ENCODE measurements at places on chromosomes 1 and 21.

DNA sequence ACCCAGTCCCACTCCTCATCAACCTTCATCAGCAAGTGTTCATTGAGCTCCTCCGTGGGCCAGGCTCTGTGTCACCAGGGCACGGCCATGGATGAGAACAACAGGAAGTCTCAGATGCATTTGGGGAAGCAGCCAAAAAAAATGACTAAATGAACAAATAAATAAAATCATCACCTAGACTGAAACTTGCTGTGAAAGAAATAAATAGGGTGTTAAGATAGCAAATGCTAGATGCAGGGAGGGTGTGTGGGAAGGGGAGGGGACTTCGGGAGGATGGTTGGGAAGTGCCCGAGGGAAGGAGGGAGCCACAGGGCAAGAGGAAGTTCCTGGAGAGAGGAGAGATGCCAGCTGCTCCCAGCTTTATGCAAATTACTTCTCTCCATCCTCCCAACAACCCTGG lies 696.7 kb downstream of the PTPRU start:
- no peak for DNase-seq

GRCh38 chr1:225842788-225843425 lies 33.0 kb downstream of the EPHX1 start:
- no peak for DNase-seq

- DNase-seq: no peak
These were observed 6.7 kb downstream of the COQ8A start for GRCh38 chr1:226946841-226947240.

DNA sequence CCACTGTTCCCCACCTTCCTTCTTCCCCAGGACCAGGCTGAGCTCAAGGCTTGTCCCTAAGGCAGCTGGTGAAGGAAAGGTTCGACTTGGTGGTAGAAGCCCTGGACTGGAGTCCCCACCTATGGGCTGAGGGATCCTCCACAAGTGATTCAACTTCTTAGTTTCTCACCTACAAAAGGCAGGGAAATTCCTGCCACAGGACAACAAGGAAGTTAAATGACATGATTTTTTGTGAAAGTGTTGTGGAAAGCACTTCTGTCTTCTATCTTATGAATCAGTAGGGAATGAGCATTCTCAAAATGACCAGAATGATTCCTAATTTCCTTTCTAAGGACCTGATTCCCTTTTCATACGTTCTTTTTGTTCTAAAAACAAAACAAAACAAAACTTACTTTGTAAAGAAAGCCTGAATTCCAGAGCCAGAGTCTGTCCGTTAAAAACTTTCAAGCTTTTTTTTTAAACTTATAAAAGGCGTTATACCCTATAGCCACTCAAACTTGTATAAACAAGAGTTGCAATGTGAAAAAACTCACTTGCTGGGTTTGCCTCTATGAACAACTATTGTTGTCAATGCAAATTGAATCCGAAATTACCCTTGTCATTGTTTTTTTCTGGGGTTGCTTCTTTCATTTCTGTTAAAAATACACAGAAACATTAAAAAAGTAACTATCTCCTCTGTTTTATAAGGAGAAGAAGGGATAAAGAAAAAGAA lies 12.2 kb downstream of the KCNJ15 start:
- DNase-seq: no peak

DNA sequence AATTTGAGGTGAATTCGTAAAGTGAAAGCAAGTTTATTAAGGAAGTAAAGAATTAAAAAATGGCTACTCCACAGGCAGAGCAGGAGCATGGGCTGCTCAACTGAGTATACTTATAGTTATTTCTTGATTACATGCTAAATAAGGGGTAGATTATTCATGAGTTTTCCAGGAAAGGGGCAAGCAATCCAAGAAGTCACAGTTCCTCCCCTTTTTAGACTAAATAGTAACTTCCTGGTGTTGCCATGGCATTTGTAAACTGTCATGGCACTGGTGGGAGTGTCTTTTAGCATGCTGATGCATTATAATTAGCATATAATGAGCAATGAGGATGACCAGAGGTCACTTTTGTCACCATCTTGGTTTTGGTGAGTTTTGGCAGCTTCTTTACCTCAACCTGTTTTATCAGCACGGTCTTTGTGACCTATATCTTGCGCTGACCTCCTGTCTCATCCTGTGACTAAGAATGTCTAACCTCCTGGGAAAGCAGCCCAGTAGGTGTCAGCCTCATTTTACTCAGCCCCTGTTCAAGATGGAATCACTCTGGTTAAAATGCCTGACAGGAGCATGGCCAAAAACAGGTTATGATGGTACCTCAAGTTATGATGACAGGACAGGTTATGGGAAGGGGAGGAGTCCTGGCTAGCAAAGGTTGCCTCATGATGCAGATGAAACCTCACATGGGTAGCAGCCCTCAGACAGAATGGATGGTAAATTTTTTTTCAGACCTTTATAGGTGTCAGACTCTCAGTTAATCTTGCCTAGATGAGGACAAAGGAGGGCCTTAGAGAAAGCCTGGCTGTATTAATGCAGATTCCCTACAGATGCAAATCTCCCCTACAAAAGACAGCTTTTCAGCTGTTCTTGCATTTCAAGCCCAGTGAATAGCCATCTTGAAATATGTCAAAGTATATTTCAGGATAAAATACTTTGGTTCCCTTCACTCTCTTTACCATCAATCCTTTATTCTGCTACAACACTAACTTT lies 49.7 kb downstream of the SIPA1L2 start:
- DNase-seq: no peak

- peak; percentile 2 for DNase-seq
These were observed 12.0 kb downstream of the OR2M4 start for GRCh38 chr1:248243204-248243603.

DNA sequence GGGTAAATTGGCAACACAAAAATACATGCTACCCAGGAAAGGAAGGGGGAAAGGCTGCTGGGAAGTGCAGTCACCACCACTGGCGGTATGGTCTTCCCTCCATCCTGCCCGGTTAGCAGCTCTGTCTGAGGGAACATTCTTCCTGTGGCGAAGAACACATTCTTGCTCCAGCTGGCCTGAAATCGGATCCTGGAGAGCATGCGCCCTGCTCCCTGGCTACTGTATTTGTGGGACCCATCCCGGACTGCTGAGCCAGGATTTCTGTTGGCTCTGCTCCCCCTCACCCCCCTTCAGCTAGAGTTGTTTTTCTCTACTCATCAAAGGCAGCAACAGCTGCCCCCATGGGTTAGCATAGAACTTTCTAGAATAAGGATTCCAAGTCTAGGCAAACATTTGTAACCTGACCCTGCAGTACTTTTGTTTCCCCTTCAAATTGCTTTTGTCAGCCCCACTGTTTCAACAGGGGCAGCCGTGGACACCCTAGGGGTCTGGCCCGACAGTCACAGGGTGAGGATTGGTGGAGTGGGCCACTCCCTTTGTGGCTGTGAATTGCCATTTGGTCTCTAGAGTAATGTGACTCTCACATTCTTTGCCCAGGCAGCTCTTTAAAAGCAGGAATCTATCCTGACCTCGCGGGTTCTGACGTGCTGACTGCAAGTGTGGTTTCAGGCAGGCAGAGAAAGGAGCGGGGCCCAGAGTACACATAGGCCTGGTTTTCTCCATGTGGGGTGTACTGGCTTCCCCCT lies 157.7 kb downstream of the TOMM20 start:
- DNase-seq: peak; percentile 74

DNA sequence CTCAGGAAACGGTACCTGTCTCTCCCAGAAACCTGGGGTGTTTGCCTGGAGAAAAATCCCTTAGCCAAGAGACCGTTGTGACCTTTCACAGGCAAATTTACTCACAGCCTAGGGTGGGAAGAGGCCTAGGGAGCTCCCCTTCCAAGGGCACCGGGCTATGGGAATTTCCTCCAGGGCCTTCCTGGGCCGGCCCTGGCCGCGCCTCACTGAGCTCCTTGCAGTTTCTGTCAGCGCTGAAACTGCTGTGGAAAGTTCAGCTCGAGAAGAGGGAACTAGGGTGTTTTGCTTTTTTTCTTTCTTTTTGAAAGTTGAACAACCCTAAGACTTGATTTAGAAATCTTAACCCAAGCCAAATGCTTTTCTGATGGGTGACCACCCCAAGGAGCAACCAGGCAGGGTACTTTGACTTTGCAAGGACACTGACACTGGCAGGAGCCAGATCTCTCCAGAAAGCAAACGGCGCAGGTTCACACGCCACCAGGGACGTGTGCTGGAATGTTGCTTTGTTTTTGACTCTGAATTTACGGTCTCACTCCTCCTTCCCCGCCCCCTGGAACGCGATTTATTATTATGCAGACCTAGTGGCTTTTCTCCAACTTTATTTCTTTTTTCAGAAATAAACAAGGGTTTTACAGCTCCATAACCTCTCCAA lies 229.6 kb upstream of the JUN start:
- peak; percentile 54 for DNase-seq

DNA sequence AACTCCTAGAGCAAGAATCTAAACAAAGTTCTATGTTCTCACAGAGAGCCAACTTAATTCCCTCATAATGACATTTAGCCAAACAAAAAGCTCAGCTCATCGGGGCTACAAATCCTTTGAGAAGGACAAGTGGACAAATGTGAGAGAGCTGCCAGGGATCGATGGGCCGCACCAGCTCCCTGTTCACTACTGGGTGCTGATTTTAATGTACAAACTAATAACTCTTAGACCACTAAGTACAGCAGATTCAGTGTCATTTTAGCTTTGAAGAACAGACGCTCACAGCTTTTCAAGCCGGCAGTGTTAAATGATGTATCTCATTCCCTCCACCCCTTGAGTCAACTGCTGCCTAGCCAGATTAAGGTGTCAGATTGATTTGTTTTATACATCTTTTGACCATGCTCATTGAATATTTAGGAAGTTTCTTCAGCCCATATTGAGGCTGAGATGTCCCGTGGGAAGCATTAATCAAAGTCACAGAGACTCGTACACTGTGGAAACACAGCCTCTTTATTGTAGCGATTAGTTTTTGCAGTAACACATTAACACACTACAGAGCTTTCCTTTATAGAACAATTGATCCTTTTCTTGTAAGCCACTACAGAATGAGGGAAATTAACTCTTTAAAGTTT lies 21.1 kb downstream of the PROX1 start:
- DNase-seq: peak; percentile 16

DNA sequence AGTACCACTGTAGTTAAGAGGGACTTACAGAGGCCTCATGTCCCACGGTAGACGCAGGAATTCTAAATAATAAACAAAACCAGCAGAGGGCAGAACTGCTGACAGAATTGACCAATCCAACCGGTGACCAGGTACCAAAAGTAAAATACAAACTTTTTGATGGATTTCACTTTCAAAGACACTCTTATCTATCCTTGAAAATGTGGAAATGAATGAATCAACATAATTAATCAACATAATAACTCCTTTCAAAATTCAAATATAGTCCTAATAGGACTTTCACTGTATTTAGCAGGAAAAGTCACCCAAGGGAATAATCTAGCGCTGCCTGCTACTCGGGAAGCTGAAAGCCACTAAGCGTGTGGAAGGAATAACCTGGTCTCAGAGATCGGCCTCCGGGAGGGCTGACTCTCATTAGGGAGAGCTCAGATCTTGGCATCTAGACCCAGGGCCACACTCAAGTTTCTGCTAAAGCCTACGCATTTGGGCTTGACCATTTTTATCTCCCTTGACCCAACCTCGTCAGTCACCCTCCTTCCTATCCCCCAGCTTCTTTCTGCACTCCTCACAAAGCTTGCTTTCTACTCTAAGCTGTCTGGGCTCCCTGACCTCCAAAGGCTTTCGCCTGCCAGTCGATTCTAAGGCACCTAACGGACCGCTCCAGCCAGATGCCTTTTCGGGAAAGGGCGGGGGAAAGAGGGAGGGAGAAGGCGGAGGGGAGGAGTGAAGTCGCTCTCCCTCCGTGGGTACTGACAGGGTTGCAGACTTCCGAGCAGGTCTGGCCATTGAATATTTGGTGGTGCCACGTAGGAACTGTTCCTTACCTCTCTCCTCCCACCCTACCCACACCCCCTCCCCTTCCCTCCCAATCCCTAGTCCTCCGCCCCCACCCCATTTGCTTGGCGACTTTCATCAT lies 1.6 kb downstream of the COL11A1 start:
- DNase-seq: peak; percentile 54

- DNase-seq: no peak
These were observed 29.2 kb downstream of the MCOLN2 start for GRCh38 chr1:84967666-84968065.

GRCh38 chr1:49346767-49347349 lies 570.2 kb upstream of the BEND5 start:
- DNase-seq: no peak

DNA sequence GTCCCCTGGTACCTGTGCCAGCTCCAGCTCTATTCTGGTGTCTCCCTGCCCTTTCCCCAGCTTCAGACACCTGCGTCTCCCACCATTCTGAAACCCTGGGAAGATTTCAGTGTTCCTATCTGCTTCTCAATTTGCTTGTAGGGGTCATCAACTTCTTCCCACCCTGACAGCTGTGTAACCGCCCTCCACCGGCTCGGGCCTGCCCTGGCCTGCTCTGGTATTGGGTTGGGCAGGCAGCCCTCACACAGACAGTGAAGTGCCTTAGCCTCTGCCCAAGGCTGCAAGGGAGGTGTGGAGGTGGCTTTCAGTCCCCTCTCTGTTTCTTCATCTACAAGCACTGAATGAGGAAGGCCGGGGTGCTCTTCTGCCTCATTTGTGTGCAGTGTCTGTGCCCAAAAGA lies 97.2 kb downstream of the LAMC2 start:
- no peak for DNase-seq

- no peak for DNase-seq
These were observed 2.9 kb upstream of the HTR6 start for GRCh38 chr1:19661721-19662228.

DNA sequence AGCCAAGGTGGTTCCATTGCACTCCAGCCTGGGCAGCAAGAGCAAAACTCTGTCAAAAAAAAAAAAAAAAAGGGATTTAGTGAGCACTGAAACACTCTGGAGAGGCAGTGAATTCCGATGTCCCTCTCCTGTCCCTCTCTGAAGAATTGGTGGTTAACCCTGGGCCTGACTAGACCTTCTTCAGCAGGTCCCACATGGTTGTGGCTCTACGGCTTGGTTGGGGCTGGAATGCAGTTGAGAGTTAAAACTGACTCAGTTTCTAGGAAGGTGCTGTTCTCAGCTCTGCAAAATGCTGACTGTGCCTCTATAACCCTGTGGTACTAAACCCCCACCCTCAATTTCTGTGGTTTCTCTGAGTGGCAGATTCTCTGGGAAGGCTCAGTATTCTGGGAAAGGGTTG lies 173.3 kb downstream of the SEC16B start:
- DNase-seq: no peak

DNA sequence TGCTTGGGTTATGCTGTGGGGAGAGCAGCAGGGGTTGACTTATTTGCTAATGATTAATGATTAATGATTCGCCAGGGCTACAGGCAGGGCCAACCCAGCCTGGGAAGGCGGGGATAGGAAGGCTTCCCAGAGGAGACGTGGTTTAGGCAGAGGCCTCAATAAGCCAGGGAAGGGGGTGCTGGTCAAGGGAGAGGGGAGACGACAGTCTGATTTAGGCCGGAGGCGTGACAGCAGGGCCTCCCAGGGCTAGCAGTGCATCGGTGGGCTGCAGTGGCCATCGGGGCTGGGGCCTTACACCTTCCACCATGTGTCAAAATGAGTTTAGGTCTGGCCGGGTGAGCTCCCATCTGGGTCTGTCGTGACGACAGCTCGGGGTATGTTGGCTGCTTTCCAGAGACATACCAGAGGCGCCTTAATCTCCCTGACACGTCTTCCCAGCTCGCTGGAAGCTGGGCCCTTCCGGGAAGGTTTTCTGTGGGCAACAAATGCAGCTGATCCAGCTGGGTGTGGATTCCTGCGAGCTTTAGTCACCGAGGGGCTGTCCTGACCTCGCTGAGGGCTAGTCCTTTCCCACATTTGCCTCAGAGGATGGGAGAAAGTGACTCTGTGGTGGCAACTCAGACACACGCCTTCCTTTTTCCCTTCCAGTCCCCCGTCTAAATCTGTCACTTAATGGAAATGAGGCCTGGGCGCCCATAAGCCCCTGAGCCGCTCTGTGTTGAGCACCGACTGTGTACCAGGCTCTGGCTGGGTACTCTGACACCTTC lies 3.7 kb upstream of the SLC1A7 start:
- no peak for DNase-seq

Data from nephron progenitor cell (in vitro differentiated cells).